Stimulated activated CD4-positive, alpha-beta T cell treated with anti-CD3 and anti-CD28 coated beads, TNF-alpha, amount 100 ng/mL, for 1 hour (primary cell): ENCODE measurements at places on chromosomes 5 and 9.
A peak's percentile ranks its signal among the peaks of the same experiment; 100 is the strongest.

DNA sequence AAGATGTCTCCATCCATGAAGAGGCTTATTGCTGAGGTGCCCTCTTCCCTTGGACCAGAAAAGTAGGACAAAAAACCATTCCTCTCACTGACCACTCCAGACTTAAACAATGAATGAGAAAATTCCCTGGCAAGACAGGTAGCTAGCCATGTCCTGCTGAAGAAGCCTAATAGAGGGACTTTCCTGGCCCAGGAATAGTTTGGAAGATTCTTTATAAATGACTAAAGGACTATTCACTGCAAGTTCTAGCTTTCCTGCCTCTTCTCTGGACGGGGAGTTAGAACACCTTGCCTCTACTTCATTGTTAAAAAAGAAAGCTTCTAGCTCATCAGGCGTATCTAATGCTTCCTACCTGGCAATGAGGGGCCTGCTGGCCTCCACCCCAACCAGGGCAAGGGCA is 153.6 kb downstream of the NR3C1 start:
- no peak for DNase-seq

GRCh38 chr5:133909603-133910002 is 58.8 kb downstream of the C5orf15 start:
- DNase-seq = no peak

DNA sequence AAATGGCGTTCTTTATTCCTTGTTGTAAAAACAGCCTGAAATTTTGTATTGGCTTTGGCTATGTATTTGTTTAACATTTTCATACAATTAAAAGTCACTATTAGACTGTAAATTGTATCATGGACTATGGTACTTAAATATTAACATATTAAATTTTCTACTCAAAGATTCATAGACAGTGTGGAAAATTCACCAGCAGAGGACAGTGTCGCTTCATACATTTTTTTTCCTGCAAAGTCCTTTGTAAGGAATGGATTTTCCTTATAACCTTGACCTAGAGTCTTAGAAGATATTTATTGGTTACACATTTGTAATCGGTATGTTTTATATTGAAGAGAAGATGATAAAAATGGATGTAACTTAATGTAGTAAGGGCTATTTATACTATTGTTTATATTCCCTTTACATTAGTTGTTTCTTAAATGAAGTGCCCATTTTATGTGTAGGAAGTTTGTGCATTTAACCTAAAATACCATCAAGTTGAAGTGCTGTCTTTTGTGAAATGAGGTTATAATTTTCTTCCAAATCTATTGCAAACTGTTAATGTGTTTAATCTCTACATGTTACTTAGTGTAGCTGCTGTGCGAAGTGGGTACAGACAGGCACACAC is 150.1 kb downstream of the KDM4C start:
- no peak for DNase-seq

GRCh38 chr5:2008851-2009629 is 126.3 kb upstream of the IRX4 start:
- no peak for DNase-seq

DNA sequence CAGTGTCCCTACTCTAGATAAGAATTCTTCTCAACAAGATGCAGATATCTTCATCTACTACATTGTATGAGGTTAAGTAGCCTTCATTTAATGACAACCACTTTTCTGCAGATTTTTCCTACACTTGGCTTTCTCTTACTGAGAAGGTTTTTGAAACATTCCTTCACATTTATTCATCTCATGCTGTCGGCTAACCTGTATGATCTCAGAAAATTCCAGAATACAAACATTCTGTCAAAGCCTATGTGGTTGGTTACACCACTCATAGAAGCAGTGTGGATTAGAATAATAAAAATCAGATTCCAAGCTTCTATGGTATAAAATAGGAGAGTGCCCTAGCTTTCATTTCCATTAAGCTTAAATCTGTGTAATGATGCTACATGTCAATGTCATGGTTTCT is 39.4 kb upstream of the ERCC6L2 start:
- no peak for DNase-seq

DNA sequence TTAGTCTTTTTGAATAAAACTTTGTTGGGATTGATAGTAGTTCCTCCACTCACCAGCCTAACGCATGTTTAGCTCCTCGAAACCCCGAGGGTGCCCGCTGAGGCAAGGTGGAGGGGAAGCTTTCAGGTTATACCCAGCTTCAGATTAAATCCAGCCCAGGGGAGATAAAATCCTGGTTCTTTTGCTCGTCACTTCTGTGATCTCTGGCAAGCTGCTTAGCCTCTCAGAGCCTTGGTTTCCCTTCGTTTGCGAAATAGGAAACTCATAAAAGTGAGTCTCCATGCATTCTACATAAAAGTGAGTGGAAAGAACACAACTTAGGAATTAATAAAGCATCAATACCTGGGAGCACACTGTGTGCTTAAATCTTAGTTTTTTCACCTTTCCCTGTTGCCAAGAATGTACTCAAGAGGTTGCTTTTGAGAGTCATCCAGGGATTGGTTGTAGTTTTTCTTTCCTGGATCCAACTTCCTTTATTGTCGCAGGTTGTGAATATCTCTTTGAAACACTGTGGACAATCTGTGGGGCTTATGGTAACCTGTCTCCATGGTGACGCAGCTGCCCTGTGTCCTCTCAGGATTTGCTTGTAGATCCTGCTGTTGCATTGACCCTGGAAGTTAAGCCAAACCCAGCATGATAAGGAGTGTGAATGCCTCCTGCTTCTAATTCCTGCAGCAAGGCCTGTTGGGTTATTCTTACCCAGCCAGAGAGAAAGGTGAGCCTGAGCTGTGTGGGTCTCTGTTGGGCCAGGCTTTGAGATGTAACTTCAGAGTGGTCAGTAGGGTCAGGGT is 2.0 kb downstream of the GALNT12 start:
- DNase-seq = no peak

- no peak for DNase-seq
Observed at GRCh38 chr5:167895899-167896659, 395.4 kb upstream of the WWC1 start.

DNA sequence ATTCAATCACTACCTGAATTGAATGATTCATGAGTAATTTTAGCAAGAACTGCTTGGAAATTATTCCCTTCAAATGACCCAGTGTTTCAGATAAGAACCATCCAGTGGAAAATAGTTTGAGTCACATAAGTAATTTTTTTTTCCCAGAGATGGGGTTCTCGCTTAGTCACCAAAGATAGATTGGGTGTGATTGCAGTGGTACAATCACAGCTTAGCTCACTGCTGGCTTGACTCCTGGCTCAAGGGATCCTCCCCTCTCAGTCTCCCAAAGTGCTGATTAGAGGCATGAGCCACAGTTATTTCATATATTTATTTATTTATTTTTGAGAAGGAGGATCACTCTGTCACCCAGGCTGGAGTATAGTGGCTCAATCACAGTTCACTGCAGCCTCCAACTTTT is 574.5 kb upstream of the ARRDC3 start:
- no peak for DNase-seq

DNA sequence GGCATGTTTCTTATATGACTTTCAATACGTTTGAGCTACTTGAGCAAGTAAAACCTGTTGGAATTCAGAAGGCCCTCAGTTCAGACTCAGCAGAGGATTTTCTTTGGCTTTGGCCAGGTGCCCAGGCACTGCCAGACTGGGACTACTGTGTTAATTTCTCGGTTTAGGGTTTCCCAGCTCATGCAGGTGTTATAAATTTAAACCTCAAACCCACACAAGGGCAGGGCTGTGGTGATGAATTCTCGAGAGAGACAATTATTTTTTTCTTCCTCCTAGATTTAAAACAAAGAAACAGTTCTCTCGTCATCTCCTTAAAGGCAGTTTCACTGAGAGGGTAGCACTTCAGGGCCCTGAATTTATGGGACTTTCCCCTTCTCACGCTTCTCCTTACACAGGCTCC is 406.0 kb upstream of the PIK3R1 start:
- no peak for DNase-seq

DNA sequence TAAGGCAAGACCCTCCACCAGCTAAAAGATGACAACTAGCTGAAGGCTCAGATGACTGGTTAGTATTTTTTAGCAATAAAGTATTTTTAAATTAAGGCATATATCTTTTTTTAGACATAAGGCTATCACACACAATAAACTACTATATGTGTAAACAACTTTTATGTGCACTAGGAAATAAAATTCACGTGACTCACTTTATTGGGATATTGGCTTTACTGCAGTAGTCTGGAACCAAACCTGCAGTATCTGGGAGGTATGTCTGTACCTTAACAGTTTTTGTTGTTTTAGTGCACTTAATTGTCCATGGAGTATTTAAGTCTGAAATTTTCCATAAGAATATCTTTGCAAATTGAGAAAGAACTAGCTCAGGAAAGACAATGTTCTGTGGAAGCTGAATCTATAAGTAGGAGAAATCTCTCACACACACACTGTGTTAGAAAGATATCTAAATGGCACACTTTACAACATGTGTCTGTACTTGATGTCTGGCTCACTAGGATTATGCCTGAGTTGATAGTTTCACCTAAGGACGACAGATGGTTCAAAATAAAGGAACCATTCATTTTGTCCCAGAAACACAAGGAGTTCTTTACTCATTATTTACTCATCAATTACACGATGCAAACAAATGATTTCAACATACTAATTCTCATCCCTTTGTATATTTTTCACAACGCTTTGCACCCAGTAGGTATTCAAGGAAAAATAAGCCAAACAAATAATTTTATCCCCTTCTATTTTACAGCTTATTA is 4.6 kb downstream of the RAPGEF6 start:
- no peak for DNase-seq

GRCh38 chr5:38257308-38258041 is 884 bp upstream of the EGFLAM start:
- DNase-seq = no peak

DNA sequence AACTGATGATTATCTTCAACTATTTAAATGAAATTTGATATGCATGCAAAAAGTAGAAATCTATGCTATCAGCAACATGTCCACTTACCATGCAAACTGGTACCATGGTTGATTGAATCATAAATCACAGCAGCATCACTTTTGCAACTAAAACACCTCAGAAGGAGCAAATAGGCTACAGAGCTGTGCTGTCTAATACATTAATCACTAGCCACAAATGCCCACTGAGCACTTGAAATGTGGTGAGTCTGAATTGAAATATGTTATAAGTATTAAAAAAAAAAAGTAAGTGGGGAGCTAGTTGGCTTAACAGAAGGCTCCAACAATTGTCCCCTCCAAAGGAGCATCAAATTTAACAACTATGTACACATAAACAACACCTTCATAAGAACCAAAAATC is 112.5 kb downstream of the FAM114A2 start:
- DNase-seq = no peak

- peak; percentile 2 for DNase-seq
Observed at GRCh38 chr5:58933891-58934628, 351.2 kb downstream of the RAB3C start.

DNA sequence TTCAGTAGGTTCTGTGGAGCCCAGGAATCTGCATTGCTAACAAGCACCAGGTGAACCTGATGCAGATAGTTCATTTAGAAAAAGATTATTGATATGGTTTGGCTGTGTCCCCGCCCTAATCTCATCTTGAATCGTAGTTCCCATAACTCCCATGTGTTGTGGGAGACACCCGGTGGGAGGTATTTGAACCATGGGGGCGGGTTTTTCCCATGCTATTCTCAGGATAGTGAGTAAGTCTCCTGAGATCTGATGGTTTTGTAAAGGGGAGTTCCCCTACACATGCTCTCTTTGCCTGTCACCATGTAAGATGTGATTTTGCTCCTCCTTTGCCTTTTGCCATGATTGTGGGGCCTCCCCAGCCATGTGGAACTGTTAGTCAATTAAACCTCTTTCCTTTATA is 212.0 kb downstream of the RAB3C start:
- DNase-seq = no peak

GRCh38 chr5:62306323-62306895 is 403 bp downstream of the KIF2A start:
- DNase-seq = no peak

DNA sequence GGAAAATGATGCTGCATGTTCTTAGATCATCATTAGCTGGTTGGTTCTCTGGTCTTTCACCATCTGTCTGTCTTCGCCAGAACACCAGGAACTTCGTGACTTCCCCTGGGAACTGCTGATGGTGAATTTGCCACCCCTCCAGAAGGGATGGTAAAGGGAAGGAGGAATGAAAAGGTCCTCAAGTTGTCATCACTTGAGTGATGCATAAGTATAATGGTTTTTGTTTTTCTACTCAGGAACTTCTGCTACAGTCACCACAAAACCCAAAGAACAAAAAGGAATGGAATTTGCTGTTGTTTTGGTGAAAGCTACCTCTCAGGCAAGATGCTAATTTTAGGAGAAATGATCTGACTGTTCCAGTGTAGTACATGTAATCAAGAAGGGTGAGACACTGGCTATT is 328.4 kb downstream of the ARHGEF28 start:
- DNase-seq = no peak

GRCh38 chr9:110188991-110189390 is 19.0 kb downstream of the C9orf152 start:
- DNase-seq = no peak
